ENCODE measurements at places on chromosomes 11 and 22. TPM values are rescaled to one million over a fixed set of nuclear protein-coding genes. Genes with fewer than 3 reads are reported as not detected.

DNA sequence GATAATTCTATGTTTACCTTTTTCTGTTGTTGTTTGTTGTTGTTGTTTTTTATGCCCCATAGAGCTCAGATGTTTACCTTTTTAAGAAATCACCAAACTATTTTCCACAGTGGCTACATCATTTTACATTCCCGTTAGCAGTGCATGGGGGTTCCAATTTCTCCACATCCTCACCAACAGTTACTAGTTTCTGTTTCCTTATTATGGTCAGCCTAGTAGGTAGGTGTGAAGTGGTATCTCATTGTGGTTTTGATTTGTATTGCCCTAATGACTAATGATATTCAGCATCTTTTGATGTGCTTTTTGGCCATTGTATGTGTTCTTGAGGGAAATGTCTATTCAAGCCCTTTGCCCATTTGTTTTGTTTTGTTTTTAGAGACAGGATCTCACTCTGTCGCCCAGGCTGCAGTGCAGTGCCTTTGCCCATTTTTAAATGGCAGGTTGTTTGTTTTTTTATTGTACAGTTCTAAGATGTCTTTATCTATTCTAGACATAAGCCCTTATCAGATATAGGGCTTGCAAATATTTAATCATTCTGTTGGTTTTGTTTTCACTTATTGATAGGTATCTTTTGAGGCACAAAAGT lies 27.5 kb downstream of the CHEK2 start:
- DNase-seq = peak; percentile 7

- DNase-seq = no peak
These were observed 12.5 kb upstream of the NELL1 start for GRCh38 chr11:20656901-20657300.

- DNase-seq = no peak
These were observed 348.1 kb downstream of the ETS1 start for GRCh38 chr11:128239306-128239705.

DNA sequence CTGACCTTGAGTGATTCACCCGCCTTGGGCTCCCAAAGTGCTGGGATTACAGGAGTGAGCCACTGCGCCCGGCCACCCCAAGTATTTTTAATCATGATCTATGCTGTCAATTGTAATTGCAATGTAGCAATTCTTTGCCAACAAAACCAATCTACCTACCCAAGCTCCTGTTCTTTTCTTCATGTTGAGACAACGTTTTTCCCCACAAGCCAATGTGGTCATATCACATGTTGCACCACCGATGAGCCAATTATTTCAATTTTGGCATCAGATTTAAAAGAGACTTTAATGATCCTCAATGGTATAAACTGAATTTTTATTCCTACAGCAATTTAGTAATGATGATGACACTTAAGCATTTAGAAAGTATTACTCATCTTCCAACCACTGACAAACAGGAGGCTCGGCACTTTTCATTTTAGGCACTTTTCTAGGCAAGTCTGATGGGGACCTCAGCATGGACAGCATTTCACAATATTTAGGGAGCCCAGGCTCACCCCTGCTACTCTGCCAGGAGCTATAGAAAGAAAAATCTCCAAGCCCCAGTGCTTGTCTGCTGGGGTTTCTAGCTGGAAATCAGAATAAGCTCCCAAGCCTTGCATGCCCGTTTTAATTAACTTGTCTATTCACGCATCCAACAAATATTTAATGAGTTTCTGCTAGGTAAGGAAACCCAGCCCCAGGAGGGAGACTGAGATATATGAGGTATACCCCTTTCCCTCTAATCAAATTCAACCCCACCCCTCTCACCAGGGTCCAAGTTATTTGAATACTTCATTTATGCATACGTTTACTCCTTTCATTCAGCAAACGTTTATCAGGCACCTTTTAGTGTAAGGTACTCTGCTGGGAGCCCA lies 291.4 kb downstream of the ST3GAL4 start:
- no peak for DNase-seq

CENATAC gene
- total RNA-seq = 42.8 TPM

MGAT3 gene
- 0.64 TPM for total RNA-seq

NLRP6 gene
- total RNA-seq = not detected

PARVG gene
- not detected for total RNA-seq

TRIM49 gene
- not detected for total RNA-seq

APLP2 gene
- total RNA-seq = 180 TPM
